ENCODE measurements at places on chromosomes 2 and 18.

DNA sequence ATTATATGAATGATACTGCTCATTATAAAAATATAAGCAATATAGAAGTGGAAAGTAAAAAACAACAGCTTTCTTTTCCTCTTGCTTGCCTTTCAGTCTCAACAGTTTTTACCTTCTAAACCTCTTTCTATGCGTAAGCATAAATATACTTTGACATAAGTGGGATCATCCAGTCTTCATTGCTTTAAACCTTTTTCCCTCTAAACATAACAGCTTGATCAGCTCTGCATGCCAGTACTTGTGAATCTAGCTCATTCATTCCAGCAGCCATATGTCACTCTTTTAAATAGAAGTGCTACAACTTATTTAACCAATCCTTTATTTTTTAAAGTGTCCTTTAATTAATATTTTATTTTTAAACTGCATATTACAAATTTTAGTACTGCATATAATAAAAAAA lies 88.1 kb downstream of the TTC27 start:
- no peak for DNase-seq

- no peak for DNase-seq
These were observed 42.6 kb upstream of the PDCL3 start for GRCh38 chr2:100520224-100520623.

DNA sequence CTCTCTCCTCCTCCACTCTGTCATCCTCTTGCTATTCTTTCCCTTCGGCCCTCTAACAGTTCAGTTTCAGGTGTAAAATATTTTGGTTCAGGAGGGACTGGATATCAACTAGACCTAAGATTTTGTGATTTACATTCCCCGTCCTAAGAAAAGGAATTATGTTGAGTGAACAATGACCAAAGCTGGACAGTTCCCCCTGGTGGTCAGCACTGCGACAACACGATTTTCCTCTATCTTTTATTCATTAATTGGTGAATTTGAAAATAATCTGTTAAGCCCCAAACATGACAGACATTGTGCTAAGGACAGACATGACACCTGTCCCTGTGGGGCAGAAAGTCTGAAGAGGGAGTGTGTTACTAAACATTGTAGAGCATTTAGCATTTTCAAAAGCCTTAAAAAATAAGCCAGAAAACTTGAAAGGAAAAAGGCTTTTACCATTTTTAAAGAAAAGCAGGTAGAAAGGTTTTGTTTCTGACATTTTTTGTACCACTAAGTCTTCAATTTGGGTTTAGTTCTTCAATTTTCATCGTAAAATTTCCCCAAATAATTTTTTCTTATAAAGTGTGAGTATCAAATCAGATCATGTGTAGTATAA lies 28.4 kb upstream of the GTF2A1L start:
- DNase-seq: no peak

DNA sequence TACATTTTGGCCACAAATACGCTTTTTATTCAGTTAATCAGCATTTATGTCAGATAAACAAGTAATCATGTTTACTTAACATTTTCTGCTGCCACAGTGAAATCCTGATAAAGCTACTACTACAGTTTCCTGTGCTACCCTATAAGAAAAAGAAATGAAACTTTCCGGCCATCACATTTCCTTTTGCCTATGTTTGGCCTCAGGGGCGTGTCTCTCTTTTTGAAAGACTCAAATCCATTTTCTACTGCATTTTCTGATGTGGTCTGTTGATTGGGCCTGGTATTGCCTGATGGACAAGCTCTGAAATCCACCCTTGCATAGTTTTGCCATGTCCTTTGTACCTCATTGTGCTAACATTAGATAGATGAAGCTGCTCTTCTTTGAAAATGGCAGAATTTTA lies 152.6 kb downstream of the AGPS start:
- DNase-seq: no peak

DNA sequence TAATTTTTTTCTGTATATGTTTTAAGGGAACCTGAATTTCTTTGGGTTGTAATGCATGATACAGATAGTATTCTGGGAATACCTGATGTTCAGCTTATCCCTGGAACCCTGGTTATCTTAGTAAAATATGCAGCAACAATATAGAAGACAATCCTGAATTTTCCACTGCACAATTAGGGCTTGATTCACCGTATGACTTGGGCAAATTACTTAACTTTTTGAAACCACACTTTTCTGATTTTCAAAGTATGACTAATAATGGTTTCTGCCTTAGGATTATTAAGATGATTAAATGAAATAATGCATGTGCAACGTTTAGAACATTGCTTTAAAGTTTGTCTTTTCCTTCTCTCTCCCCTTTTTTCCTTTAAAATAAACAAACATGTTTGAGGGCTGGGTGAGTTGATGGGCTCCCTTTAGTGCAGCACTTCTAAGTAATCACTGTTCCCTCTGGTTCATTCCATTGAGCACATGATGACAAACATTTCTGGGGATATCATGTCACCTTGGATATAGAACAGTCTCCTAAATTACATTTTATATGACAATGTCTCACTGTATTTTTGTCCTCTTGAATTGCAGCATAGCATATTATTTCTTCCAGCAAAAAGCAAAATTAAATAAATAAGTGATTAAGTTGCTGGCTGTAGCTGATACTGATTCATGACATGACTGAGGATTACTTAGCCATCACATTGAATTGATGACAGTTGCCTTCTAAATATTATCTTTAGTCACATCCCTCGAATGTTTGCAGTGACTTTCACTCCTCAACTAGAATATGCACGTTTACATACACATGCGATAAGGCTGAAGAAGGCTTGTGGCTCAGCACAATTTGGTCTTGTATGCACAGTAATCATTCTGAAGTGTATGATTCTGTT lies 254.5 kb downstream of the NEDD4L start:
- no peak for DNase-seq

DNA sequence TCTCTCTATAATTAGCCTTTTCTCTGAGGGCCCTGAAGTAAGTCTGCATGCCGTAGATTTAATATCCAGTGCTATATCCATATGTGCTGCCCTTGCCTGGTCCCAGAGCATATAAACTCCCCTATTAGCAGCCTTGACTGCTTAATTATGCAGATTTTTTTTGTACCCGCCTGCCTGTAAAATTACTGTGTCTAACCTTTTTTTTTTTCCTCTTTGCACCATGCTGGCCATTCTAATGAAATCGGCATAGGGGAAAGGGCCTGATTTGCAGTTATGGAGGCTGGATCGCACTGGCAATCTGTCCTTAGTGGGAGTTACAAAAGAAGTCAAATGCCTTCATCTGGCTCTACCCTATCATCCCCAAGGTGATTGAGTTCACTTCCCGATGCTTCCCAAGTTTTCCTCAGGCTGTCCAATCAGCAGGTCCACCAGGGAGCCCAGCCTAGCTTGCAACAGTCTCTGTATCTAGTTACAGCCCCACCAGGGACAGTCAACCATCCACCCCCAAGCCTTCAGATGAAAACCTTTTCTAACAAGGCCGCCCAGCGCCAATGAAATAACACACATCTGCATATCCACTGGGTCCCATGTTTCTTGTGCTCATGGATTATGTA lies 239.0 kb downstream of the ZNF521 start:
- no peak for DNase-seq

DNA sequence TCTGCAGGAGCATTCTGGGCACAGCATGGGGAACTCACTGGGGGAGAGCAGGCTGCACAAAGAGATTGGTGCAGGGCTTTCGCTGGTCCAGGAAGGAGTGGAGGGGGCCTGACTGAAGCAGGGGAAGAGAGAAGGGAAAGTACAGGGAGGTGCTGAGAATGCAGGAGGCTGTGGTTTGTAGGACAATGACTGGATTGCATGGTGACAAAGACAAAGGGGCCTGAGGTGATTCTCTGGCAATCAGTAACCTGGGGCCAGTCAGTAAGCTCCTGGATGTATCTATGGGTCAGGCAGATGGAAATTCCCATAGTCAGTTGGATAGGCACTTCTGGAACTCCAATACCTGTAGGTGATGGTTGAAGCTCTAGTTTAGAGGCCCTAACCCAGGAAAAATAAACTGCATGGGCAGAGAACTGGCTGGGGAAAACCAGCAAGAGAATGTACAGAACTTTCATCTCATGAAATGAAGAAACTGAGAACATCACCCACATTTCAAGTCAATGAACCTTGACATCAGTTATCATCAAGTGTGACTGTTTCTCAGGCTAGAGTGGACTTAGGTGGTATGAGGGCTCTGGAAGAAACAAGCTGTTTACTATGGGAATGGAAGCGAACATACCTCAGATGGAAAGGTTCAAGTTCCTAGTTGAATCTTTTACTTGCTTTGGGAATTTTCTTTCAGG lies 193.2 kb downstream of the TPGS2 start:
- DNase-seq: no peak

Measured in GM12892 (cell line).